Lung (tissue), 17 donors: ENCODE measurements at places on chromosomes 2 and 18. TPM values are rescaled to one million over a fixed set of nuclear protein-coding genes. Genes with fewer than 3 reads are reported as not detected.

DNA sequence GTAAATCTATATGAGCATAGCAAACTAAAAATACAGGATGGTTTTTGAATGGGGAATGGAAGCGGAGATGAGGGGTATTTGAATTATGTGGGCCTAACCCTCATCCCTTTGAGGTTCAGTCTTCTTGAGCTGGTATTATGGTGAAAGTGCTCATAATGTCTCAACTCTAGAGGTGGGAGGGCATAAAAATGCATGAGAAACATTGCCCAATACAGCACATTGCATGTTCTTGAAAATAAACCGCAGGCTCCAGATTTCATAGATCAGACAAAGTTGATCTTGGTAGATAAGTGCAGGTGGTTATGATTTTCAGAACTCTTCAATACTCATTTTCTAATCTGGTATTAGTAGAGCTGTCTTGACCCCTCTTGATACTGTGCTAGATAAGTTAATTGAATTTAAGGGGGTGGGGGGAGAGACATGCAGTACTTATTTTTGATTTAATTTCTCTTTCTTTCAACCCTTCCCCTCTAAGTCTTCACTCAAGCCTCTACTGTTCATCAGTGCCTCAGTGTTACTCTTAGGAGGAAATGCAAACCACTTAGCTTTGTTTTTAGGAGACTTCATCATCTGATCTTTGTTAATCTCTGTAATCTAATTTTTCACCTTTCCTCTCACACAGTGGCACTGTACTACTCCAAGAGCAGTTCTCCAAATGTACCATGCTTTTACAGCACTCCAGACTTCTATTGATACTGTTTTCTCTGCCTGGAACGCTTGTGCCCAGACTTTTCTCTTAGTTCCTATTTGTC, 22.2 kb downstream of the XRCC5 start:
- no peak for DNase-seq

DNA sequence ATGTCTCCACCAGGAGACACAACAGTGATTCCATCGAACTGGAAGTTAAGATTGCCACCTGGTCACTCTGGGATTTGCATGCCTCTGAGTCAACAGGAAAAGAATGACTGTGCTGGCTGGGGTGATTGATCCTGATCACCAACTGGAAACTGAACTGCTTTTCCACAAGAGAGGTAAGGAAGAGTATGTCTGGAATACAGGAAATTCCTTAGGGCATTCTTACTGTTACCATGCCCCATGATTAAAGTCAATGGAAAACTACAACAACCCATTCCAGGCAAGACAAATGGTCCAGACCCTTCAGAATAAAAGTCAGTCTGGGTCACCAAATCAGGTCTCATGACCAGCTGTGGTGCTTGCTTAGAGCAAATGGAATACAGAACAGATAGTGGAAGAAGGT, 12.0 kb upstream of the DDX1 start:
- no peak for DNase-seq

DNA sequence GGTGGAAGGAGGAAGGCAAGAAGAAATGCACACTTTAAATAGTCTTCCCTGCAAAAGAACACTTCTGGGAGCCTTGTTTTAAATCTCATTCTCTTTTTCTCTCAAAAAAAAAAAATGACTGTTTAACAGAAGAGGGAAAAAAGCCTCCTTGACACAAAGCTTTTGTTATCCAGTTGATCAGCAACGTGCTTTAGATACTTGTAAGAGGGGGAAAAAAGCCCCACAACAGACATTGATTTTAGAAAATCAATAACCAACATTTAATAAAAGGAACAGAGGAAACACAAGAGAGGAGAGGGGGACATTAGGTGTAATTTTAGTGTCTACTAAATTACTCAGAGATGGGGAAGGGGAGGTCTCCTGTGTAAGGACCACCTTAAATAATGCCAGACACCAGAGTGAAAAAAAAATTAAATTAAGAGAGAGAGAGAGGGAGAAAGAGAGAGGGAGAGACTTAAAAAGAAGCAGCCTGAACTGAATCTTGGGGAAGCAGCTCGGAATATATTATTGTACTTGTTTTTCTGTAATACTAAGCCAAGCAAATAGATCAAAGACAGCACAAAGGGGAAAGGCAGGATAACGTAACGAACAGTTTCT, 4.7 kb downstream of the ZEB2 start:
- DNase-seq, result peak; percentile 82

Gene MMADHC
- 74.3 TPM for total RNA-seq

- peak; percentile 77 for DNase-seq
These were observed 3.0 kb upstream of the SKOR2 start for GRCh38 chr18:47254341-47254939.

GRCh38 chr2:199973703-199974102, 18.3 kb downstream of the MAIP1 start:
- no peak for DNase-seq
